Dermis microvascular lymphatic vessel endothelial cell (primary cell): ENCODE measurements at places on chromosomes 5 and 9. TPM values are rescaled to one million over a fixed set of nuclear protein-coding genes. Genes with fewer than 3 reads are reported as not detected.

- no peak for DNase-seq
These were observed 241.4 kb downstream of the MARCHF11 start for GRCh38 chr5:15938186-15938585.

DNA sequence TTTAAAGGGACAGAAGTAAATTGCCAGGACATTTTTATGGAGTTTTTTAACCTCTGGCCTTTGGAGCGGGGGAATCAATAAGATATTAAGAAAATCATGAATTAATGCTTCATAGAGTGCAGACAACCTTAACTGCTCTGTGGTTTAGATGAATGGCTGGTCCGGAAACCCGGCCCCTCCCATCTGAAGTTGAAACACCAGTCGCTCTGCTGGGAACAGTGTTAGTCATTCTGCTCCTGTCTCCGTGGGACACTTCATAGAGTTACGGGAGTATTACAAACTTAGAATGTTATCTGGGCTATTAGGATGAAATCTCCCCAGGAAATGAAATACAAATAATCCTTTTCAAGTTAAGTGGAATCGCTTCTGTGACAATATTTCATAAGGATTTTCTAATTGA, 110.1 kb upstream of the IRX2 start:
- no peak for DNase-seq

DNA sequence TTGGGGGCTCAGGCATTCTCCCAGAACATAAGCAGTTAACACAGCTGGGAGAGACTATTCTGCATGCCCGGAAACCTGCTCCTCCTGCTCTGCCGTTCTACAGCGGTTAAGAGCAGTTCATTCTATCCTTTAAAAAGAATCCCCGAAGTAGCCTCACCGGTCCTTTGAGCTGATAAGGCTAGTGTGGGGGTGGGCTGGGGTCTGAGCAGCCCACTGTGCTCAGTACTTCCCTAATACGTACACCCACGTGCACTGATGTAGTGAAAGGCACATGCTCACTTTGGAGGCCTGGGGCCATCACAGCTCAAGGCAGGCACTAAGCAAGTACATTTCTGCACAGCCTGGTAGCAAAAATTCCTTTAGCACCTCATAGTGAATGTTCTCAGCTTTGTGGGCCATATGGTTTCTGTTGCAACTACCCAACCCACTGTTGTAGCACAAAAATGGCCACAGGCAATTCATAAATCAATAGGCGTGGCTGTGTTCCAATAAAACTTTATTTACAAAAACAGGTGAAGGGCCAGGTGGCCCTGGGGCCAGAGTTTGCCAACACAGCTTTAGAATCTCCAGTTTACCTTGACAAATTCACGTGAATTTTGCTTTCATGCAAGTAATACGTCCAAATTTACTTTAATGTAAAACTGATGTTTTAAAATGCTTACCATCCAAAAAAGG, 136.4 kb downstream of the ZNF354C start:
- DNase-seq: no peak

- no peak for DNase-seq
These were observed 145.4 kb upstream of the IER5L start for GRCh38 chr9:129323376-129323998.

The MARVELD2 gene
- total RNA-seq: 0.90 and 1.6 TPM in 2 replicates

DNA sequence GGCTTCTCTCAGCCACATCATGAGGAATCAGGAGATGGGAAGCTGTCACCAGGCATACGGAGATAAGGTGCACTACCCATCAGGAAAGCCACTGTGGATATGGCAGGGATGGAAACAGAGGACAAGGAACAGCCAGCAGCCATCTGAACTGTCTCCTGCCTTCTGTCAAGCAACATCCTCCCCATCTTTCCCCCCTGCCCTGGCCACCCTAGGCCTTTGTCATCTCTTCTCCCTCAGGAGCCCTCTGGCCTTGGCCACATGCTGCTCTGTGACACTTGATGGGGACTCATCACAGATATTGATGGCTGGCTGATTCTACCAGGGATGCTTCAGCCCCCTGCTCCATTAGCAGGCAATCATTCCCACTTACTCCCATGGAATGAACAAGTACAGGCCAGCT, 21.1 kb upstream of the MEIKIN start:
- DNase-seq: no peak

DNA sequence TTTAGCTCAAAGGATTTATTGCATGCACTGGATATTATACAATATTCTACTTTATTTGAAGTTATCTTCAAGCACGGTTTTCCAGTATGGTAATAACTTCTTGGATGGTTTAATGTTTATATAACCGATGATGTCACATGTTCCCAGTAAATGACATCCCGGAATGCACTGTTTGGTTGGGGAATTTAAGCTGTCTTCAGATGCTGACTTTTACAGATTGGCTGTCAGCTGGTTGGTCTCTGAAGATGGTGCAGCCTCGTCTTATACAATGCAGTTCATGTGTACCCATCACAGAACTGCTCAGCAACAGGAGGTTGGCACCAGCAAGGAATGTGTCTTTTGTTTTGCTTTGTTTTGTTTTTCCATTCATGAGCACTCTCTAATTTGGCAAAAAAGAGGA, 143.8 kb downstream of the PRKACG start:
- DNase-seq: no peak

- DNase-seq: peak; percentile 65
These were observed 1.0 kb upstream of the F2R start for GRCh38 chr5:76714751-76715485.
